ENCODE measurements at places on chromosomes 4 and X.

DNA sequence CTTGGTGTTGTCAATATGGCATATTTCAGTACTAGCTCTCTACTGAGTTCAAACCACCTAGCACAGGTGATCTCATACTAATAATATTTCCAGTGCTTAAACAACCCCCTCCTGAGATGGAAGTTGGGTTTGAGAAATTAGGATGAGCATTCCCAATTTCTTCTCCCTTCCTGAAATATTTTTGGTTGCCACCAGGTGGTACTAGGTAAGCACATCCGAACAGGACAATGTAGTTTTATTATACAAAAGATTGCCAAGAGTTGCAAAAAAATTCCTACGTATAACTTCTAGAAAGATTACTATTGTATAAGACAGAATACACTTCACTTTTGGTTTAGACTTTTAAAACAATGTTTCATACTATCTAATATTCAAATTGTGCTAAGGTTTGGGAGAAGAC lies 484.5 kb downstream of the PACRGL start:
- DNase-seq, result no peak

DNA sequence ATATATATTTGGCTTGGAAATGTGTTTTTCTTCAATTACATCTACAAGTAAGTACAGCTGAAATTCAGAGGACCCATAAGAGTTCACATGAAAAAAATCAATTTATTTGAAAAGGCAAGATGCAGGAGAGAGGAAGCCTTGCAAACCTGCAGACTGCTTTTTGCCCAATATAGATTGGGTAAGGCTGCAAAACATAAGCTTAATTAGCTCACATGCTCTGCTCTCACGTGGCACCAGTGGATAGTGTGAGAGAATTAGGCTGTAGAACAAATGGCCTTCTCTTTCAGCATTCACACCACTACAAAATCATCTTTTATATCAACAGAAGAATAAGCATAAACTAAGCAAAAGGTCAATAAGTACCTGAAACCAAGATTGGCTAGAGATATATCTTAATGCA lies 26.1 kb downstream of the NUDT6 start:
- no peak for DNase-seq

GRCh38 chrX:25156323-25156722 lies 140.6 kb upstream of the ARX start:
- DNase-seq, result no peak

GRCh38 chrX:139974471-139974870 lies 9.2 kb upstream of the CXorf66 start:
- DNase-seq, result no peak

- DNase-seq, result no peak
These were observed 131.5 kb upstream of the RPL34 start for GRCh38 chr4:108488865-108489264.
